SK-N-DZ (cell line): ENCODE measurements at places on chromosomes 2 and 18.
A peak's percentile ranks its signal among the peaks of the same experiment; 100 is the strongest.

DNA sequence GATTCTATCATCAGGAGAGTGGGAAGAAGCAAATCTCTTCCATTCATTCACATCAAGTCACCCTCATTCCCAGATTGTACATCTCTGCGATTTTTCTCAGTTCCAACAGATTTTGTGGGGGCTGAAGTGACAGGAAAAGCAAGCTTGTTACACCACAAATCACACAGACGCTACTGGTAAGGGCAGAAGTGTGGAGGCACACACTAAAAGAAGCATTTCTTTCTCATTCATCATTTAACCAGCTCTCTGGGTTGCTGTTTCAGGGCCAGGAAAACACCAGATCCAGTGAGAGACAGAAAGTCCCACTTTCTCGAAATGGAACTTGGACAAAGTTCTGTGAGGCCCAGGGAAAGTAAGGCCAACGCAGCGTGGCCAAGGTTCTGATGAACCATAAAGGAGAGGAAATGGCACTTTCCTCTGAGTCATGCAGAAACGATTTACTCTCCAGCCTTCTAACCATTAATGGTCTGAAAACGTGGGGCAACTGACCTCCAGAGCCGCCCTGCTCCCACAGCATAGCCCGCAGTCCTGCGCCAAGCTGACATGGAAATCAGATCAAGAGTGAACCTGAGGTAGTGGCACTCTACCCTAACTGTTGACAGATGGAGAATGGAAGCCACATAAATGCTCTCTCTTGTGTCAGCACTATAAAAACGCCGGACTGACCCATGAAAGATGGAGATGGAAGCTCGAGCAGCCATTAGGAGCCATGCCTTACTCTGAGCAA is 191.0 kb downstream of the C1D start:
- peak; percentile 37 for DNase-seq

- no peak for DNase-seq
Observed at GRCh38 chr2:144711630-144712549, 192.0 kb upstream of the ZEB2 start.

GRCh38 chr2:162002623-162003235 is 71.3 kb downstream of the DPP4 start:
- DNase-seq, result no peak

- DNase-seq, result no peak
Observed at GRCh38 chr18:42289526-42289925, 334.5 kb downstream of the PIK3C3 start.

- DNase-seq, result no peak
Observed at GRCh38 chr2:101486258-101486701, 11.4 kb upstream of the RFX8 start.

DNA sequence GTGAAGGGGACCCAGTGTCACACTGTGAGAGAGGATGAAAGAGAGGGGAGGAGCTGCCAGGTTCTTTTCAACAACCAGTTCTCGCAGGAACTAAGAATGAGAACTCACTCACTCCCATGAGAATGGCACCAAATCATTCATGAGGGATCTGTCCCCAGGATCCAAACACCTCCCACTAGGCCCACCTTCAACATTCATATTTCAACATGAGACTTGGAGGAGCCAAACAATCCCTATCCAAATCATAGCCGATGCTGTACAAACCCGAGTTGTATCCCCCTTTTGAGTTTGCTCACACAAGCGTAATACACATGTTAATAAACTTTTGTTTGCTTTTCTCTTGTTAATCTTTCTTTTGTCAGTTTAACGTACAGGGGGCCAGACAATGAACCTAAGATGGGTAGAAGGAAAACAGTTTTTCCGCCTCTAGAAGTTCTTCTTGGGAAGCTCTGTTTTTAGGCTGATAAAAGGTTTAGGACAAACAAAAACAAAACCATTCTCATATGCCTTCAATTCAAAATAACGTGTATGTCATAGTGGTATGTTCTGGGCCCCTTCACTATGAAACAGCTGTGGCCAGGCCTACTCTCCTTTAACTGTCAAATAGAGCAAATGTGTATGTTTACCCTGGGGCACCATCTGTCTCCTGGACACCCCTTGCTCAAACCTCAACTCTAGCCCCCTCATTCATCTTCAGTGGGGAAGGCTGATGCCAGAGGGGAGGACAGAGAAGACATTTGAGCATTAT is 9.1 kb upstream of the TMEM37 start:
- DNase-seq, result no peak

GRCh38 chr18:7735196-7735595 is 168.1 kb downstream of the PTPRM start:
- no peak for DNase-seq

DNA sequence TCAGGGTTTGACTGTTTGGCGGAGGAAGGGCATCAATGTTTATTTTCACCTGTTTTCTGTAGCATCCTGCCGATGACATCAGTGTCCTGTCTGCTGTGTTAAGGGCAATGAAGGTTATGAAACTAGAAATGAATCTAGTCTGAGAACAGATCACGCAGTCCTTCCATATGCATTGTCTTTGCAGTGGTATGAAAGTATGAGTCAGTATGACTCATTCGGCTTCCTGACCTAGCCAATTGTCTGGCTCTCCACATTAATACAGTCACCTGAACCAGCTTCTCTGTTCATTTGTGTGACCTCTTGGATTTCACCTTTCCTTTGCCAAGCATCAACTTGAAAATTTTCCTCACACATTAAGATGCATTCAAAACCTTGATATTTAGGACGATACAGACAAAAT is 353.8 kb downstream of the RND3 start:
- DNase-seq, result no peak

GRCh38 chr2:98807221-98807620 is 76.3 kb upstream of the MGAT4A start:
- no peak for DNase-seq

DNA sequence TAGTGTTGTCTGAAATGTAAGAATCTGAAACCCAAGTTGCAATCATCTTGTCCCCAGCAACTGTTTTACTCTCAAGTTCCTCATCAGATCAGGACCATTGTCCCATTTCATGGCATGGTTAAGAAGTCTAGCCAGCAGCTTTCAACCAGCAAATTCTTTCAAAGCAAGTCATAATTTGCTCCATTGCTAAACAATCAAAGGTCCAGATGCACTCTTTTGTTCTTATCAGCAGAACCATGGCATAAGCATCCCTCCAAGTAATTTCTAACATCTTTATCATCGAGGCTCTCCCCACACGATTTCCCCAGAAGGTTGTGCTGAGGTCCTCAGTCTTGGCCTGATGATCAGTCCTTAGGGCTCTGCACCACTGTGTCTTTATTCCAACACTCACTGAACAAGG is 67.5 kb upstream of the APCDD1 start:
- DNase-seq, result no peak

- DNase-seq, result no peak
Observed at GRCh38 chr2:240256704-240257637, 116.5 kb upstream of the OTOS start.

DNA sequence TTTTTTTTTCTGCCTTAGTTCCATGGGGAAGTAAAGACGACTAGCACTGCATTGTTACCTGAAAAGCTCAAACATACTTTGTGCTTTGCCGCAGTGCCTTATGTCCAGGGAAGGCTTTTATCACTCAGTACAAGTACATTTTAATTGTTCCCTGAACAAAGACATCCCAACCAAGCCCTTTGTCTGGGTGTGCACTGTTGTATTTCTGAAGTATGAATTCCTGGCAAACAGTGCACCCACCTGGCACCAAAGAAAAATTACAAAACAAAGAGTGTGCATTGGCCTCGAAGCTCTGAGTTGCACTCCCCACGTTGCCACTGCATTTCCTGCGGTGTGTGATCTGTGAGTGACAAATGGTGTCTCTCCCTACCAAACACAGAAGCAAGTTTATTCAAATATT is 858.5 kb upstream of the PIK3C3 start:
- DNase-seq, result peak; percentile 35

DNA sequence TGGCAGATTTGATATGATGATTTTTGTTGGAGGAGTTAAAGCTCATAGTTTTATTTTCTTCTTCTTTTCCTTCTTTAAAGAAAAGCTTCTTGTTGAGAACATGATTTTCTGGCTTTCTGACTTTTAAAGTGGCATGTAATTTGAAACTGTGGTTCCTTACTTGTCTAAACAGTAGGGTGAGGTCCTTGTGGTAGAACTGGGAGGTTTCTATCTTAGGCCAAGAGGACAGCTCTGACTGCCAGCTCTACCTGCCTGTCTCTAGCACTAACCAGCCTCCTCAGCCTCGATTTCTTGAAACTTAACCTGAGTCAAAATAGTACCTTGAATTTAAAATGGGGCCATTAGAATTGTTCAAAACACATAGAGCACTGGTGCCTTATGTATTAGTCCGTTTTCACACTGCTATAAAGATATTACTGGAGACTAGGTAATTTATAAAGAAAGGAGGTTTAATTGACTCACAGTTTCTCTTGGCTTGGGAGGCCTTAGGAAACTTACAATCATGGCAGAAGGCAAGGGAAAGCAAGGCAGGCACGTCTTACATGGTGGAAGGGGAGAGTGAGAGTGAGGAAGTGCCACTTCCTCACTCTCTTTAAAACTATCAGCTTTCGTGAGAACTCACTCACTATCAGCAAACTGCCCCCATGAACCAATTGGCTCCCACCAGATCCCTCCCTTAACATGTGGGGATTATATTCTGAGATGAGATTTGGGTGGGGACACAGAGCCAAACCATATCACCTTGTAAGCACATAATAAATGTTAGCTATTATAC is 119.0 kb downstream of the CERS6 start:
- DNase-seq, result no peak

DNA sequence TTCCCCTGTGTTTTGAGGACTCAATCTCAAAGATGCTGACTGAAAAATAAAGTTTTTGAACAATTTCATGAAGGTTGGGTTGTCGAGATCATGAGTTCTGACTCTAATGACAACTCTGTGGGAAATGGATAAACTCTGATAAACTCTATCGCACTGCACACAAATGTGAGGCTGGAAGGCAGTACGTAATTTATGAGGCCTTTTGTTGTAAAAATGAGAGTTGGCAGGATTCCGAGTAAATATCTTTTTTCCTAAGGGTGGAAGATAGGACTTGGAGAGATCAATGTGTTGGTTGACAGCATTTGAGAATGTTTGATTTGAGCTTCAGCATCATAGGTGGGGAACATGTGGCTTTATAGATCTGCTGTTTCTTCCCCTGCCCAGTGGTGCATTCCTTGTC is 90.4 kb downstream of the SPTBN1 start:
- DNase-seq, result no peak

- DNase-seq, result no peak
Observed at GRCh38 chr2:44537264-44537663, 175.5 kb downstream of the CAMKMT start.

DNA sequence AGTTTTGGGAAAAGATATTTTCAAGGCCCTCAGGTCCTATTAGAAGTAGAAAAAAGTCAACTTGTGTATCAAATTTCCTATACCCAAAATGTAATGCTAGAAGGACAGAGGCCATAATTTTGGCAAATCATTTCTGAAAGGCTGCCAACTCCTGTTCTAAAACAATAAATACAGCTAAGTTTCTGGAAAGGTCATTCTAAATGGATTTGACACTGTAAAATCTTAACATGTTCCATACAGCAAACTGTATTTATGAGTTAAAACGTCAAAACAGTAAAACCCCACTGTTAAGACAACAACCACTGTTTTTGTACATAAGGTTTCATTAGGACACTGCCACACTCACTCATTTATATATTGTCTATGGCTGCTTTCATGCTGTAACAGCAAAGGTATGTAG is 9.7 kb downstream of the FAM98A start:
- DNase-seq, result no peak

- no peak for DNase-seq
Observed at GRCh38 chr2:12256206-12256605, 460.5 kb upstream of the TRIB2 start.
